Islet precursor cell (in vitro differentiated cells): ENCODE measurements at places on chromosomes 7 and 10.

DNA sequence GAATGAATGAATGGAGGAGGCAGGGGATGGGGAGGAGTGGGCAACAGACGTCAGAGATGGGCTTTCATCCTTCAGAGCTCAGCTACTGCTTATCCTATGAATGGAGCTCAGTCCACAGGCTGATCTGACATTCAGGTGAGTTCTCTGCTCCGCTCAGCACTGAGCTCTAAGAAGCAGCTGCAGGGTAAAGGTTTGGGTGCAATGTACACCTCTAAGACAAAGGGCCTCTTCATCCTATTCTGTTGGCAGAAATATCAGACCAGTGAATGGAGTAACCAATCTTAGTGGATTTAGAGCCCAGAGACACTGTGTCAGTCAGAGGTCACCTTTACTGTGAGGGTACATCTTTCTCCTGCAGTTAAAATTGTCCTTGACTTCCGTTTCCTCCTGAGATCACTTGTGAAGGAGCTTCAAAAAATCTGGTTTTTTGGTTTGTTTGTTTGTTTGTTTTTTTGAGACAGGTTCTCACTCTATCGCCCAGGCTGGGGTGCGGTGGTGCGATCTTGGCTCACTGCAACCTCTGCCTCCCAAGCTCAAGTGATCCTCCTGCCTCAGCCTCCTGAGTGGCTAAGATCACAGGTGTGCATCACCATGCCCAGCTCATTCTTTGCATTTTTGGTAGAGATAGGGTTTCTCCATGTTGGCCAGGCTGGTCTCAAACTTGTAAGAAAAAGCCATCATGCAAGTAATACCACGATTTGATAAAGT is 5.1 kb upstream of the CCZ1B start:
- DNase-seq: no peak

- DNase-seq: no peak
Measured at GRCh38 chr10:24983946-24984345, 31.5 kb upstream of the PRTFDC1 start.

GRCh38 chr7:131107337-131108211 is 220.1 kb upstream of the MKLN1 start:
- peak; percentile 69 for DNase-seq

DNA sequence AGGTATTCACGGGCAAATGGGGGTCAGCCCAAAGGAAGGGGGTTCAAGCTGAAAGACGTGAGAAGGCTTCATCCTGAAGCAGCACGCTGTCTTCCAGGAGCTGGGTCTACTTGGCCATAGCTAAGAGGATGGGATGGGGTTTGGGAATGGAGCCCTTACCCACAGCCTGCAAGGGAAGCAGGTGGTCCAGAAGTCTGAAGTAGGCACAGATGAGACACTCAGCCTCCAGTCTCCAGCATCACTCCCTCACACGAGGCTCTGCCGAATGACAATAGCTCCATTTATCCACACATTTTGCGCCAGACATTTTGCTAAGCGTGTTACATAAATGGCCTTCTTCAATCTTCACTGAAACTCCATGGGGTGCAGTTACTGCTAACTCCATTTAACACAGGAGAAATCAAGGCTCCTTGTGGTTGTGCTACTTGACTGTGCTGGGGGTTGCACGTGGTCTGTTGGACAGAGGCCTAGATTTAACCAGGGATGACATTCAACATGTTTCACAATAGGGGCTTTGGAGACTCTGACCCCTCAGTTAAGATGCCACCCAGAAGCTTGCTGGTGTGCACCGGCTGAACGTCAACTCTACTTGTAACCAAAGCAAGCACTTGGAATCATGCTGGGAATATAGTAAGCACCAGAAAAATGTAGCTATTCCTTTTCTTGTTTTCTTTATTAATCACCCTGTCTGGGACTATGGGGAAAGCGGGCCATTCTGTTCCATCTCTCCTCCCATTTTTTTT is 85.3 kb downstream of the FAM241B start:
- no peak for DNase-seq

DNA sequence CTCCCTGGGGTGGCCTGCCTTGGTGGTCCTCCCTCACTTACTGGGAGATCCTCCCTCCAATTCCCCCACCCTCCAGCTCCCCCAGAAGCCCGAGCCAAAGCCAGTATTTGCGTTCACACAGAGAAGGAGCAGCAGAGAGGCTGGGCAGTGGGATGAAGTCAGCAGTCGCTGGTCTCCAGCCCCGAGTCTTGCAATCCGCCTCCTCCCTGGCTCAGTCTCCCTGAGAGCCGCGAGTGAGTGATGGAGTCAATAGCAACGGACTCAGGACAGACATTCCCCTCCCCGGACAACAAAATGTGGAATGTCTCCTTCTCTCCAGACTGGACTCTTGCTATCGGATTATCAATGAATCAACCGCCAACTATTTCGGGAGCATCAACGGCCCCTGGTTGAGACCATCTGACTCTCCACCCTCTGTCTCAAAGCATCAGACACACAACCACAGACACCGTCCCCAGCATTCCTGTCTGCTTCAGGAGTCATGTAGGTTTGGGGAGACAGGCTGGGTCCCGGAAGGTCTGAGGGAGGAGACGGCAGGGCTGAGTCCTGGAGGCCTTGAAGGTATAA is 178.4 kb downstream of the SH3PXD2A start:
- peak; percentile 91 for DNase-seq

DNA sequence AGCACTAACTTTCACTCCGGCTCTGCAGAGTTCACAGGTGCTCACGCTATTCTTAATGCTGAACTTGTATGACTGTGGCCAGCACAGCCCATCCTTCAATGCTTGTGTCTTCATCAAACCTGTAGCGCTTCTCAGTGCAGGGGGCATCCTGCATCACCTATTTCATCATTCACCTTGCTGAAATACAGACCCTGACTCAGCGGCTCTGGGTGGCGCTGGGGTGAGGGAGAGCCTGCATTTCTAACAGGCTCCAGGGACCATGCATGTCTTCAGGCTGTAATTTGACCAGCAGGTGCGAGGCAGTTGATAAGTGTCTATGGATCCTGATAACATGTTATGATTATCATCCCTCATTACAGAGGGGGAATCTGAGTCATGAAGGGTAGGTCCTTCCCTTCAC is 89.3 kb downstream of the VOPP1 start:
- peak; percentile 37 for DNase-seq

DNA sequence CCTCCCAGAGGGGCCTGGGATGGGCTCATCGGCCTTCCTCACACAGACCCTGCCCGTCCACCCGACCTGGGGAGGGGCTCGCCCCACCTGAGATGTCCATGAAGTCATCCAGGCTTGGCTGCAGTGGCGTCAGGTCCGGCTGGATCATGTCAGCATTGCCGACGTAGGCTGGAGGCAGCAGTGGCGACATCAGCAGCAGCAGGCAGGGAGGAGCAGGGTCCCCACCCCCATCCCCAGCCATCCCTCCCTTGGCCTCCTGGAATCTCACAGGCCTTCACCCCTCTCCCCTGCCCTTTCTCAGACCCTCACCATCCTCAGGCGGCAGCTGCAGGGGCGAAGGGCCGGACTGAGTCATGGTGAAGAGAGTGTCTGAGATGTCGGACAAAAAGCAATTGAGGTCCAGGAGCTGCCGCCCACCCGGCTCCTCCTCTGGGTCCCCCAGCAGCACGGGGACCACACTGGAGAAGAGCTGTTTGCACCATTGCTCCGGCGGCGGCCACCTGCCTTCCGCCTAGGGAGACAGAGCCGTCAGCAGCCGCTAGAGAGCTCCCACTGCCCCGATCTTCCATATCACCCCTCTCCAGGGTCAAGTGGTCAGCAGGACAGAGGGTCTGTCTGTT is 18.6 kb downstream of the MLXIPL start:
- DNase-seq: no peak

DNA sequence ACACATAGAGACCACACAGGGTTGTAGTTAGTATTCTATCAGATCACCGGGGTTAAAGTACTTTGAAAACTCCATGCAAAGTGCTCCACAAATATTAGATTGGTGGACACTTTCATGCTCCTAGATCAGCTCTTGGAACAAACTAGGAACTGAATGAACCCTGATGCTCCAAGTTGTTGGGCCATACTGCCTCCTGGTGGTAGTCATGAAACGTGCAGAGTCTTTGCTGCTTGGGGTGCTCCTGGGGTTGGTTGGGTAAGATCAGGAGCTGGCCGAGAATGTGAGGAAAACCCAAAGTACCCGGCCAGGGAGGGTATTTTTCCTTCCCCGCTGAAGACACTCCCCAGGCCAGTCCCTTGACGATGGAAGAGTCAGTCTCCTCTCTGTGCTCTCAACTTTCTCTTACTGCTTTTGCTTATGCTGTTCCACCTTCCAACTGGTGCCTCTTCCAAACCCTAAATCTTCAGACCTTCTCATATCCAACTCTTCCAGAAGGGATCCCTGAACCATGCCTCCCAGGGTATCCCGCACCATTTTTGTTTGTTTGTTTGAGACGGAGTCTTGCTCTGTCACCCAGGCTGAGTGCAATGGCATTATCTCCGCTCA is 918 bp upstream of the RPEL1 start:
- DNase-seq: peak; percentile 86

DNA sequence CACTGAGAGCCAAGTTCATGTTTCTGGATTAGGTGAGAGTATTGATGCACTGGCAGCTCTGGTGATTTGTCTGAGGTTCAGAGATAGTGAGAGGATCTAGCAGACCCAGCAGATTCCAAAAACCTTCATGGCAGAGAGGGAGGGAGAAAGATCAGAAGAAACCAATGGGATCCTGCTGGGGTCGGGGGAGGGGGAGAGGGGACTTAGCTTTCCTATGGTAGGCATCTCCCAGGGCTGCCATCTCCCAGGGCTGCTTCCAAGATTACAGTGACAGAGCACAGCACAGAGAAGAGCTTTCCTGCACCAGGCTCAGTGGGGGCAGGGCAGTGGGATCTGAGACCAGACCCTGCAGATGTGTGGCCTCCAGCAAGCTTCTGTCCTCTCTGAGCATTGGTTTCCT is 76.8 kb upstream of the GDF10 start:
- DNase-seq: peak; percentile 54
